ENCODE measurements at places on chromosomes 4 and X.

GRCh38 chrX:128897621-128898020 lies 625.7 kb downstream of the SMARCA1 start:
- H3K4me3 ChIP-seq: no peak overlapping the region
- DNase-seq: no peak
- no peaks in the 10 kb centered on the region for H3K27me3 ChIP-seq
- H3K36me3 ChIP-seq: no peaks in the 10 kb centered on the region
- no peak overlapping the region for H3K27ac ChIP-seq
- H3K4me1 ChIP-seq: no peaks in the 10 kb centered on the region

DNA sequence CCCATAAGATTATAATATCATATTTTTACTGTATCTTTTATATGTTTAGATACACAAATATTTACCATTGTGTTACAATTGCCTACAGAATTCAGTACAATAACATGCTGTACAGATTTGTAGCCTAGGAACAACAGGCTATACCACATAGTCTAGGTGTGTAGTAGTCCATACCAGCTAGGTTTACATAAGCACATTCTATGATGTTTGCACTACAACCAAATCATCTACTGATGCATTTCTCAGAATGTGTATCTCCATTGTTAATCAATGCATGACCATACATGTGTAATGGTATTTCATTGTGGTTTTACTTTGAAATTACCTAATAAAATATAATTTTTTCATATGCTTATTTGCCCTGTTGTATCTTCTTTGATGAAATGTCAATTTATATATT lies 288.1 kb upstream of the PCDH10 start:
- H3K4me3 ChIP-seq: no peak overlapping the region
- H3K36me3 ChIP-seq: no peaks in the 10 kb centered on the region
- H3K4me1 ChIP-seq: no peaks in the 10 kb centered on the region
- no peak overlapping the region for H3K27ac ChIP-seq
- DNase-seq: no peak
- no peaks in the 10 kb centered on the region for H3K27me3 ChIP-seq

DNA sequence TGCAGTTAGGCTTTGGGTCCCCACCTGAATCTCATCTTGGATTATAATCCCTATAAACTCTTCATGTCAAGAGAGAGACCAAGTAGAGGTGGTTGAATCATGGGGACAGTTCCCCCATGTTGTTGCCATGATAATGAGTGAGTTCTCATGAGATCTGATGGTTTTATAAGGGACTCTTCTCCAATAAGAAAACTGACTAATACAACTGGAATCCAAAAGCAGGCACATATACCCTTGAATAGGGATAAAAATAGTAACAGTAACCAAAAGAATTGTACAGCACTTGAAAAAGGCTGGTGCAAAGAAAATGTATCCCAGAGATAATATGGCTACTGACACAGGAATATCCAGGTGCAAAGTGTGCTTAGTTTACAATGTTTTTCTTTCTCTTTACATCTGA lies 351.5 kb upstream of the MAD2L1 start:
- no peaks in the 10 kb centered on the region for H3K36me3 ChIP-seq
- no peaks in the 10 kb centered on the region for H3K4me1 ChIP-seq
- no peak overlapping the region for H3K4me3 ChIP-seq
- H3K27ac ChIP-seq: no peak overlapping the region

- no peak overlapping the region for H3K27ac ChIP-seq
- H3K4me1 ChIP-seq: no peaks in the 10 kb centered on the region
- DNase-seq: peak; percentile 60
- no peak overlapping the region for H3K4me3 ChIP-seq
- H3K36me3 ChIP-seq: no peaks in the 10 kb centered on the region
Measured at GRCh38 chr4:150250998-150251651, 172.9 kb downstream of the DCLK2 start.

- DNase-seq: no peak
- peaks cover 35% of the 10 kb centered on the region for H3K4me1 ChIP-seq
- no peak overlapping the region for H3K27ac ChIP-seq
- H3K36me3 ChIP-seq: peaks cover 83% of the 10 kb centered on the region
- H3K27me3 ChIP-seq: no peaks in the 10 kb centered on the region
- no peak overlapping the region for H3K4me3 ChIP-seq
Measured at GRCh38 chrX:1596676-1597344, 5.4 kb downstream of the AKAP17A start.

Data from K562 (cell line).